ENCODE measurements at places on chromosomes 12 and 14. TPM values are rescaled to one million over a fixed set of nuclear protein-coding genes. Genes with fewer than 3 reads are reported as not detected.

DNA sequence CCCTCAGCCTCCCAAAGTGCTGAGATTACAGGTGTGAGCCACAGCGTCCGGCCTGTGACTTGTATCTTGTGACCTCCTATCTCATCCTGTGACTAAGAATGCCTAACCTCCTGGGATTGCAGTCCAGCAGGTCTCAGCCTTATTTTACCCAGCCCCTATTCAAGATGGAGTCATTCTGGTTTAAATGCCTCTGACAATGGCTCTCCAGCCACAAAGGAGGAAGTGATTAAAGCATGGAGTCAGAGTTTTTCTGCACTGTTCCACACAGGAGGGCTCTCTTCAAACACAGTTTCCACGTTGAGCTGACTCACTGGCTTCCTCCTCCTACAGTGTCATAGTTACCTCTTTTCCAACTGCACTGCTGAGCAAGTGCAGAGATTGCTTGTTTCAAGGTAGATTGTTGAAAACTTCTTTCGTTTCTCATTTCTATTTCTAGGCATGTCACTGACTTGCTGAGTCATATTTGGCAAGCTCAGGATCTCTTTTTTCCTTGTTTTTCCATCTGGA lies 383.8 kb downstream of the PCNX1 start:
- peak; percentile 77 for DNase-seq

- no peak for DNase-seq
These were observed 751 bp downstream of the P3H3 start for GRCh38 chr12:6828781-6829535.

- DNase-seq = no peak
These were observed 27.2 kb upstream of the YBX3 start for GRCh38 chr12:10750385-10750727.

Gene MANSC4
- total RNA-seq = not detected

Gene FOXM1
- total RNA-seq = 32.9 TPM

Gene STON2
- 1.6 TPM for total RNA-seq
